ENCODE measurements at places on chromosomes 1 and 21.

GRCh38 chr1:186925881-186926669 lies 97.3 kb downstream of the PLA2G4A start:
- DNase-seq, result no peak

DNA sequence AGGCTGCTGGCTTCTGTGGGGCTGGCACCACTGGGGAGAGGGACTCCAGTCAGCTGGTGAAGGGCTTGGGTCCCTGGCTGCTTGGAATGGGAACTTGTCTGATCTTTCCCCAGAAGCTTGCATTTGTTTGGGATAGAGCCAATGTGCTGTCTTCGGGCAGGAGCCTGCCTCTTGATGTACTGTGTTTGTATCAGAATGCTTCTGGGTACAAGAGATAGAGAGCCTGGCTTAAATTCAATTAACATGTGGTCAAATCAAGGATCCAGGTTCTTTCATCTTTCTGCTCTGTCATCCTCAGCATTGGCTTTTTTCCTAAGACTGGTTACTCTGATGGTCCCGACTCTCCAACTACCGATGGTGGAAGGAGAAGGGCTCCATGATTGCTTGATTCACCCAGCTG lies 16.0 kb upstream of the PROK1 start:
- DNase-seq, result no peak

GRCh38 chr21:22885614-22886013 lies 1887.4 kb downstream of the NCAM2 start:
- no peak for DNase-seq

GRCh38 chr1:34865573-34865972 lies 6.0 kb upstream of the SMIM12 start:
- no peak for DNase-seq

GRCh38 chr1:154182344-154183045 lies 9.4 kb downstream of the TPM3 start:
- no peak for DNase-seq

- DNase-seq, result no peak
Measured at GRCh38 chr1:94722181-94722580, 98.0 kb upstream of the SLC44A3 start.

Measured in fibroblast of skin of left biceps (primary cell).